ENCODE measurements at places on chromosomes 7 and 10.

- DNase-seq, result no peak
These were observed 45.2 kb downstream of the COL1A2 start for GRCh38 chr7:94439893-94440381.

DNA sequence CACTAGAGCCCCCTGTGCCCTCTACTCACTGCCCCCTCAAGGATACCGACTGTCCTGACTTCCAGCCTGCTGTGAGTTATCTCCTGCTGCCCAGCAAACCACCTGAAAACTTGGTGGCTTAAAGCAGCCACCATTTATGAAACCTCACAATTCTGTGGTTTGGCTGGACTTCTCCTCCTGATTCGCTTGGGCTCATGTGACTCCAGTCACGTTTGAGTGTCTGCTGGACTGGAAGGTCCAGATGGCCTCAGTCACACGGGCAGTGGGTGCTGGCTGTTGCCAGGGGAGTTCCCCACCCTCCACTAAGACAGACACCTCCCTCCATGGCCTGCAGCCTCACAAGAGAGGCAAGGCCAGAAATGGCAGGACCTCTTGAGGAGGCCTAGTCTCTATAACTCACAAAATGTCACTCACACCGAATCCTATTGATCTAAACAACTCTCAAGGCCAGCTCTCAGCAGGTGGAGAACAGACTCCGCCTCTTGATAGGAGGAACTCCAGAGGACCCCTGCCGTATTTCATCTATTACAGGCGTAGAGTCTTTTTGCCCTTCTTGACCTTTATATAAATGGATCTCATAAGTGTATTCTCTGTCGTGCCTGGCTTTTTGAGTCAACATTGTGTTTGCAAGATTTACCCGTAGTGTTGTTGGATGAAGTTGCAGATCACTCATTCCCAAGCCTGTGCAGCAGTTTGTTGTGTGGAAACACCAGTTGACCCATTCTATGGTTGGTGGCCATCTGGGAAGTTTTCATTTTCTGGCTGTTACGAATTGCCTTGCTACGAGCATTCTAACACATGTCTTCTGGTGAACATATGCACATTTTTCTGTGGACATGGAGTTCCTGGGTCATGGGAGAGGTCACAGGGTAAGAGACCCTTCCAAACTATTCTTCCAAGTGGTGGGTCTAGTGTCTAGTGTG lies 48.3 kb downstream of the ZMIZ1 start:
- no peak for DNase-seq

GRCh38 chr10:125548878-125549277 lies 134.1 kb downstream of the TEX36 start:
- DNase-seq, result no peak

- no peak for DNase-seq
These were observed 140.3 kb downstream of the MAPK8 start for GRCh38 chr10:48446785-48447184.

- DNase-seq, result no peak
These were observed 5.2 kb downstream of the DUSP5 start for GRCh38 chr10:110502851-110503301.

- DNase-seq, result no peak
These were observed 780.3 kb downstream of the SUGCT start for GRCh38 chr7:40915071-40915470.

DNA sequence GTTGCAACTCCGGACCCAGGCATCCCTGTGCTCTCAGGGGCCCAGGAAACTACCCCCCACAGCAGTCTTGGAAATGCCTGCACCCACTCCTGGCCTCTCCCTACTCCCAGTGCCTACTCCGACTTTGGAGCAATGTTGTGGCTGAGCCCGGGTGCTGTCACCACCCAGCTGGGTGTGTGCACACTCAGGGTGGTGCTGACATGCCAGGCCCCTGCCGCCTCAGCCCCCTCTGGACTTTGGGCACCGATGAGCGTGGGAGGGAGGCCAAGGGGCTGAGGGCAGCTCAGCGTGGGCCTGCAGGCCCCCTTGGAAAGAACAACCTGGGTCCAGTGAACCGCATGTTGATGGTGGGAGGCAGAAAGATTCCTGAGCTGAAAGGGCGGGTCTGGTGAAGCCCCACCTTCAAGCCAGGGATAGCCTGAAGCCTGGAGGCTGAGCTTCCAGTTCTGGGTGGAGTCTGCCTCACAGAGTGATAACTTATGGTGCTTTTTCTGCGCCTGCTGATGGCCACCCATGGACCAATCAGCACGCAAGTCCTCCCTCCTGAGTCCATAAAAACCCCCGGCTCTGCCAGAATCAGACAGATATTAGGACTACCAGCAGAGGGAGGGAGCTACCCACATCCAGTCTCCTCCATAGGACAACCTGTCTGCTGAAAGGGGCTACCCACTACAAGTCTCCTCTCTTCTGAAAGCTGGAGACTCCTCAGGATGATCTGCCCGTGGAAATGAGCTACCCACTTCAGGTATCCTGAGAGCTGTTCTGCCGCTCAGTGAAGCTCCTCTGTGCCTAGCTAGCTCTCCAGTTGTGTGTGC lies 380.4 kb upstream of the SORCS1 start:
- DNase-seq, result no peak

DNA sequence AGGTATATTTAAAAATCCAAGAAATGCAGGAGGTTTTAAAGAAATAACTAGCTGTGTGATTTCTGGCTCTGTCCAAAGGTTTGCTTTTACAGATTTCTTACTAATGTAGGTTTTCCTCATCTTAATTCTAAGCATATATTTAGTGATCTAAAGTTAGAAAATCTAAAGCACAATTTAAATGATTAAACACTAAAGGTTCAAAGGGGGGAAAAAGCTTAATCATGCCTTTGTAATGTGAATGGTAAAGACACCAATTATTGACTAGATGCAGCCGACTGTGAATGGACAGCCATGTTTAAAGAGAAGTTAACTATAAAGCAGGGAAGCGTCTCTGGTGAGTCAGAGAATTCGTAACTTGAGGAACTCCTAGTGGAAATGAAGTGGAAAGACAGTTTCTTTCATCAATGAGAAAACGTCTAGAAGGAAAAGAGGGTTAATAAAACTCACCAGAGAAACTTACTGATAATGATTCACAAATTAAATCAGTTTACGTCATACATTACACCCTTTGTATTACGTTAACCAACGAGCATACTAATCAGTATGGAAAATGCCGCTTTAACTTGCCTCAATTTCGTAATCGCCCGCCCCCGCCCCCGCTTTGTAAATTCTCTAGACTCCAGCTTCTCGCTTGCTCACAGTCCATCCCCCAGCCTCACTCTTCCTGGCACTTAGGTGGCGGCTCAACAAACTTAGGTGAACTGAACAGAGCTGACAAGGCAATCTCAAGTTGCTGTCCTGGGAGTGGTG lies 1.1 kb upstream of the HBP1 start:
- no peak for DNase-seq

DNA sequence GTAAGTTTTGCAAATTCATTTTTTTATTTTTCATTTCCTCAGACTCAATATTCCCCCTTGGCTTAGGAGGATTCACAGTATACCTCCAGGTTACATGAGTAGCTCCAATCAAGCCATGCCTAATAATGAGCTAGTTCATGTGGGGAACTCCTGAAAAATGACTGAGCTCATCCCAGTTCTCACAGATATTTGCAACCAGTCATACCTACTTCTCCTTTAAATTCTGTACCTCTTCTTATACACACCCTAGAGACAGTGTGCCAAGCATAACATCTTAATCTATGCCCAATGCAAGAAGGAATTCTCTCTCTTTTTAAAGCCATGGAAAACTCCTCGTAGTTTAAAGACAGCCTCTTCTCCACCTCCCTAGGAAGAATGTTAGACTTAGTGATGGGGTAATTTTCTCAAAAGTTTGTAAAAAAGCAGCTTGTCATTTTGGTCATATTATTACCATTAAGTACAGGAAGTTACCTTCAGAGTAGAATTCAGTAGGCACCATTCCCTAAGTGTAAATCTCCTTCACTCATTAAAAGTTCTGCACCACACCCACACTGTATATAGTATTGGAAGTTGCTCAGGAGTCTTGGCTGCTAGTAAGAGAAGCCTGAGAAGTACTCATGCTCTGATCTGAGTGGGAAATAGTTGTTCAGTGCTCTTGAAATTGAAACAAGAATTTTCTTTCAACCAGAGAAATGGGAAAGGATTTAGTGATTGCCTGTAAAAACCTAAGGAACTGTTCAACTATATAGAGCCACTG lies 72.7 kb downstream of the PTPRZ1 start:
- DNase-seq, result no peak

DNA sequence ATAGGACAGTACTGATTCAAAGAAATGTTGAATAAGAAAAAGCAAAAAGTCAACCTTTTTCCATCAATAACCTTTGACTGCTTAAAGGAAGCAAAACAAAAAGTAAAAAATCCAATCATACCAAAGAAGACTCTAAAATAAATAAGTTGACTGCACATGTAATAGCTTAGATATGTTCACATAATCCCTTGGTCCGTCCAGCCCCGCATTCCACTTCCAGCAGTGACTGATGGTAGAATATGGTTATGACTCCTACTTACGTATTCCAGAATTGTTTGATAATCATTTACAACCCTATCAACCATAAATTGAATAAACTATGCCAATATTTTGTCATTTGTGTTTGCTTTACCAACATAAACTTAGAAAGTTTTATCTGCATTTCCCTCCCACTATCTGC lies 77.9 kb downstream of the CTNNA3 start:
- DNase-seq, result no peak

DNA sequence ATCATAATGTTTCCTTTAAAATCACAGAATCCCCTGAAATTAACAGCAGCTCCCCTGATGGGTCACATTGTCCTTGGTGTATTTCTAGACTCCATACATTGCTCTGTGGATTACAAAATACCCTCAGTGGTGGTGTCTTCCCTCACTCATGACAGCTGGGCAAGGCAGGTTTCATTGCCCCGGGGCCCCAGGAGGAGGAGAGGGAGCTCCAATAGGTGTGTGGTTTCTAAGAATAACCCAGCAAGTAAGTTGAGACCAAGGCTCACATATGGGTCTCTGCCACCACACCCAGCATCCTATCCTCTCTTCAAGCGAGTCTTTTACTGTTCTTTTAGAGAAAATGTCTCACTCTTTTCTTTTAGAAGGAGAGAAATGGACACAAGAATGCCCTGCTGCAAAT lies 63.6 kb downstream of the PKD1L1 start:
- no peak for DNase-seq

- no peak for DNase-seq
These were observed 463.6 kb downstream of the ZWINT start for GRCh38 chr10:55897490-55897921.

GRCh38 chr7:75920431-75921161 lies 5.6 kb downstream of the POR start:
- no peak for DNase-seq

DNA sequence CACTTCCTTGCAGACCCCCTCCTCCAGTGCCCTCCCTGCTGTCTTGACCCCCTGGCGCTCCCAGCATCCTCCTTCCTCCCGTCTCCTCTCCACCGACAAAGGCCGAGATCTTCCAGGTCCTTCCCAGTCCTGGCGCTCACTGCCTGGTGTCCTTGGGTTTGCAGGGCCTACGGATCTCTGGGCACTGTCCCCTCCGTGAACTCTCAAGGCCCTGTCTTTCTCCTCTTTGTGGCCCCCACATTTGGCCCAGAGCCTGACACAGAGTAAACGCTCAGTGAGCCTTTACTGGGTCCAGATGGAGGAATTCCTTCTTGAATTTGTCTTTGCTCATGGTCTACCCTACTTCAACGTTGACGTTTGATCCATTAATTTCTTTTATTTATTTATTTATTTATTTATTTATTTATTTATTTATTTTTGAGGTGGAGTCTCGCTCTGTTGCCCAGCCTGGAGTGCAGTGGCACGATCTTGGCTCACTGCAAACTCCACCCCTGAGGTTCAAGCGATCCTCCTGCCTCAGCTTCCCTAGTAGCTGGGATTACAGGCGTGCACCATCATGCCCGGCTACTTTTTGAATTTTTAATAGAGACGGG lies 29.7 kb downstream of the TMEM270 start:
- no peak for DNase-seq

DNA sequence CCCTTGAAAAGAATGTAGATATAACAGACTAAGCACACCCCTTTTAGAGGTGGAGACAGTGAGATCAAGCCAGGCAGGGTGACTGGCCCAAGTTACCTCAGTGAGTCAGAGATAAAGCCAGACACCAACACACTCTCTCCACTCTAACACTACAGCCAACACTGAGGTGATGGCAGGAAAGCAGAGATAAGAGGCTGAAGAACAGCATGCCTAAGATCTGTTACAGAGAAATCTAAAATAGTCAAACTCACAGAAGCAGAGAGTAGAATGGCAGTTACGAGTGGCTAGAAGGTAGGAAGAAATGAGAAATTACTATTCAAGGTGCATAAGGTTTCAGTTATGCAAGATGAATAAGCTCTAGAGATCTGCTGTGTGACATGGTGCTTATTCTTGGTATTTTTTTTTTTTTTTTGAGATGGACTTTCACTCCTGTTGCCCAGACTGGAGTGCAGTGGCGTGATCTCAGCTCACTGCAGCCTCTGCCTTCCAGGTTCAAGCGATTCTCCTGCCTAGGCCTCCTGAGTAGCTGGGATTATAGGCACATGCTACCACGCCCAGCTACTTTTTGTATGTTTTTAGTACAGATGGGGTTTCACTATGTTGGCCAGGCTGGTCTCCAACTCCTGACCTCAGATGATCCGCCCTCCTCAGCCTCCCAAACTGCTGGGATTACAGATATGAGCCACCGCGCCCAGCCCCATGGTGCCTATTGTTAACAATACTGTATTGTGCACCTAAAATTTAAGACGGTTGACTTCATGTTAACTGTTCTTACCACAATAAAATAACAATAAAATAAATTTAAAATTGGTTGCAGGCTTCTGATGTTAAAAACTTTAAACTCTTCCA lies 28.7 kb downstream of the ICA1 start:
- DNase-seq, result no peak

DNA sequence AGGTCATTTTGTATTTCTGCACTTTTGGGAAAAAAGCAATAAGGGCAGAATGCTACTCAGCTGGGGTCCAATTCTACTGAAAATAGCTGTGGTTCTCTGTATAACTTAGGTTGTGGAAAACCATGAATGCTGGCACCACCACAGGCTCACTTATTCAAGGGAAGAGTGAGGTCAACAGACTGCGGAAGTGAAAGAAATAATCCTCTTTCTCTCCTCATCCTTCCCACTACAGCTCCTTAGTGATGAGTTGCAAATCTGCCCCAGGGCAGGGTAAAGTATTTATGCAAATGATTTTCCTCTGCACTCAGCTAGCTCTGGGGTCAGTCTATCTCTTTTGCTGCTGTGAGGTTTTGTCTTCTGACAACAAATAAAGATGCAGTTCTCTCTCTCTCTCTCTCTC lies 74.1 kb upstream of the PTPRZ1 start:
- DNase-seq, result no peak

GRCh38 chr7:148447221-148447849 lies 143.2 kb upstream of the C7orf33 start:
- DNase-seq, result no peak

- DNase-seq, result no peak
These were observed 147.1 kb upstream of the STEAP1 start for GRCh38 chr7:90007001-90007654.

All from endothelial cell (in vitro differentiated cells).